Stimulated activated CD4-positive, alpha-beta T cell treated with anti-CD3 and anti-CD28 coated beads, Interleukin-1b, Interleukin-23, amount 100 ng/mL, for 24 hours (primary cell): ENCODE measurements at places on chromosomes 6 and 20.

GRCh38 chr6:9112544-9112943, 677.2 kb upstream of the SLC35B3 start:
- DNase-seq: no peak

- peak; percentile 7 for DNase-seq
Observed at GRCh38 chr20:45592574-45593189, 13.6 kb upstream of the WFDC8 start.

DNA sequence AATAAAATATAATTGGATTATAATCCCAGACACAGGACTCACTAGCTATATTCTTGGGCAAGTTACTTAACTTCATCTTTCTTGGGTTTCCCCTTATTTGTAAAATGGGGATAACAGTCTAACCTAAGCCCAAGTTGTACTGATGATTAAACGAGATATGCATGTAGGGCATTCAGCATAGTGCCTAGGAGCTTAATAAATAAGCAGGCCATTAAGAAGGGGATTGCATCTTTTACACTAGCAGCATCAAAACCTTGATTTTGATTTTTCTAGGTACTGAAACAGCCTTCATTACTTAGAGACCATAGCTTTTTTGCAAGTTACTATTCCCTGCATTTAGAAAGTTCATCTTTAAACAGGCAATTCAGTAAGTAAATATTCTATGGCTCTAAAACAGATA, 2.2 kb upstream of the QKI start:
- DNase-seq: no peak

DNA sequence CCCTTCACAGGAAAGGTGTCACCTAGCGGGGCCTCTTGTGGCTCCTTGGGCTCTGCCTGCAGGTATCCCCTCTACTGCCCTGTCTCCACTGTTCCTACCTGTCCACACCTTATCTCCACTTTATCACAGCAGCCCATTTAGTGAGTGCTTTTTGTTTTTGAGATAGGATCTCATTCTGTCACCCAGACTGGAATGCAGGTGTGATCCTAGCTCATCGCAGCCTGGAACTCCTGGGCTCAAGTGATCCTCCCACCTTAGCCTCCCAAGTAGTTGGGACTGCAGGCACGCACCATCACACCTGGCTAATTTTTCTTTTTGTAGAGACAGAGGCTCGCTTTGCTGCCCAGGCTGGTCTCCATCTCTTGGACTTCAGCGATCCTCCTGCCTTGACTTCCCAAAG, 48.0 kb downstream of the BCAS4 start:
- no peak for DNase-seq

GRCh38 chr6:130967502-130968445, 95.3 kb downstream of the EPB41L2 start:
- no peak for DNase-seq

DNA sequence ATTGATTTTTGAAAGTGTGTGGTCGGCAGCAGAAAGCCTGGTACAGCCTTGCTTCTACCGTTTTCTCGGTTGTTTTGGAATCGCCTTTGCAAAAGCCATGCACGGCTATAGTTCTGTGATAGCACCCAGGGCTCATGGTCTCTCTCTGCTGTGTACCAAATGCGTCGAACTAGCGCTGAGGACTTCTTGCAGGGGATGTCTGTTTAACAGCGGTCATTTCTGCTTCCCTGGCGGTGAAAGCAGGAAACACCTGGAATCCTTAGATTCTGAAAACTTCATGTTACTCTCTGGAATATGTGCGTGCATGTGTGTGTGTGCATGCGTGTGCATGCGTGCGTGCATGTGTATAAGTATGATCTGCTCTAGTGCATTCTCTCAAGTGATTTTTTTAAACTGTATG, 26.1 kb upstream of the GCNT2 start:
- no peak for DNase-seq

GRCh38 chr6:135306740-135307420, 125.8 kb downstream of the MYB start:
- DNase-seq: no peak

DNA sequence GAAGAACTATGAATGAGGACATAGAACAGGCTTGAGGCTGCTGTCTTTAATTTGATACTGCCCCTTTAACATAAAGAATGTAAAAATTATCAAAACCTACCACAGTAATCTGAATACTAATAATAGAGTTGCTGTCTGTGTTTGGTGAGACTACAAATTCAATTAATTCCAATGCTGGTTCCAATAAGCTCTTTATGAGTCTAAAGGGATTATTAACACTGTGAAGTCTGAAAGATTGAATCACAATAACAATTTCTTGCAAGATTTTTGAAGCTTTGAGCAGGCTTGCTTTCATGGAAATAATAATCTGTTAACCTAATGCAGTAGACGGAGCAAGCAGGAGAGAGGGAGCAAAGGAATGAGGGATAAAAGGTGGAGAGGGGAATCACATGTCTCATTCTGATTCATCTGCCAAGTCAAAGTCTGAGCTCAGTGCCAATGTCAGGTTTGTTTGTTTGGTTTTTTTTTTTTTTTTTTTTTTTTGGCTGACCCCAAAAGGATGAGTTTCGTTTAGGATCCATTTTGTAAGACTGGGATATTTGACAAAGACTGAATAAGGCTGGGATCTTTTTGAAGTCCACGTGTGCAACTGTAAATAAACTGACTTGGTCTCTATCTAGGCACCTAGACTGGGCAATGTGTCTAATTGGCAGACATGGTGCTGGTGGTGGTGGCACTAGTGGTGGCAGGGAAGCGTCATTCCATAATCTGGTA, 211.6 kb downstream of the RNF144B start:
- DNase-seq: no peak

DNA sequence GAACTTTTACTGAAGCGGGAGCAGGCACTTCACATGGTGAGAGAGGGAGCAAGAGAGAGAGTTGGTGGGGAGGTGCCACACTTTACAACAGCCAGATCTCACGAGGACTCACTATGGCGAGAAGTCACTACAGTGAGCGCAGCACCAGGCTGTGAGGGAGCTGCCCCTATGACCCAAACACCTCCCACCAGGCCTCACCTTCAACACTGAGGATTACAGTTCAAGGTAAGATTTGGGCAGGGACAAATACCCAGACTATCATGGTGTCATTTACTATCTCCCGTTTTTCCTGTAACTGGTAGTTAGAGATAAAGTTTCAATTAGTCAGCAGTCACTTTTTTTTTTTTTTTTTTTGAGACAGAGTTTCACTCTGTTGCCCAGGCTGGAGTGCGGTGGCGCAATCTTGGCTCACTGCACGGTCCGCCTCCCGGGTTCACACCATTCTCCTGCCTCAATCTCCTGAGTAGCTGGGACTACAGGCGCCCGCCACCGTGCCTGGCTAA, 7.8 kb downstream of the RBCK1 start:
- DNase-seq: no peak

GRCh38 chr6:43926634-43927531, 156.9 kb downstream of the VEGFA start:
- no peak for DNase-seq

DNA sequence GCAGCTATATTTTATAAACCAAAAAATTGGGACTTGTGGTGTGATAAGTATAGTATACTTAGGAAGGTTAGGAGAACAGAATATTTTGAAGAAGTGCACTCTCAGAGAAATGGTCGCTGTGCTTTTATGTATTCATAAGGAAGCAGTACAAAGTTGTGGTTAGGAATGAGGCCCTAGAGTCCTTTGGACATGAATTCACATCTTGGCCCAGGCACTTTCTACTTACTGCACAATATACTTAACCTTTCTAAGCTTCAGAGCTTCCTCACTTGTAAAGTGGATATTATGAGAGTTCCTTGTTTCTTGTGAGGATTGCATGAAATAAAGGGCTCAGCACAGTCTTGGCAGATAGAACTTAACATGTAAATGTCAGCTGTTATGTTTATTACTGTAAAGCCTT, 21.0 kb upstream of the SERINC3 start:
- no peak for DNase-seq

GRCh38 chr6:6808343-6808742, 219.8 kb downstream of the LY86 start:
- no peak for DNase-seq

DNA sequence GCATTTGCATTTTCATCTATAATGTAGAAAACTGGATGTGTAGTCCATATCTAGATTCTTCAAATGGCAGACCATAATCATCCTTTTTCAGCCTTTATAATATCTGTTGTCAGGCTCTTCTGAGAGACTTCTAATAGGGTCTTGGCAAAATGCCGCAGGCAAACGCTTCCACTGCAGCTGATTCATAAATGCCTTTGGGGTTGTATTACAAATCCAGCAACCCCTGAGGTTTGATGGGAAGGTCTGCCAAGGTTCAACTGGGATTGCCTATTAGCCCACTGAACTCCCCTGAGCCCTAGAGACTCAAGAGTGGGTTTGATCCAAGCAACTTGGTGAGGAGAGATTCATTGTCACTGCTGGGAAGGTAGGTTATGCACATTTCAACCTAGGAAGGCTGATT, 365.2 kb upstream of the POU3F2 start:
- DNase-seq: no peak

DNA sequence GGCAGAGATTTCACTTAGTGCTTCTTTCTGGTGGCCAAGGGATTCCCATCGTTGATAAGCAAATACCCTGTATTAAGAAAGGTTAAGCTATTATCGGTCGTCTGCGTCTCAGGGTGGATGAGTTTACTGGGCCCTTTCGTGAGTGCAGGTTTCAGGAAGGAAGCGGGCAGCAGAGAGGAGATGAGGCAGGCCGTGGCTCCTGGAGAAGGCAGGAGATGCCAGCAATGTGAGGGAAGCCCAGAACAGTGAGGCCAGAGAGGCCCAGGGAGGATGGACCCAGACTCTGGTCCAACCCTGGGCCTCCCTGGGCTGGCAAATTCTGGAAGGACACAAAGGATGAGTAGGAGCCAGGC, 11.2 kb downstream of the TFEB start:
- no peak for DNase-seq

GRCh38 chr6:154991207-154991606, 3.9 kb upstream of the TIAM2 start:
- no peak for DNase-seq

DNA sequence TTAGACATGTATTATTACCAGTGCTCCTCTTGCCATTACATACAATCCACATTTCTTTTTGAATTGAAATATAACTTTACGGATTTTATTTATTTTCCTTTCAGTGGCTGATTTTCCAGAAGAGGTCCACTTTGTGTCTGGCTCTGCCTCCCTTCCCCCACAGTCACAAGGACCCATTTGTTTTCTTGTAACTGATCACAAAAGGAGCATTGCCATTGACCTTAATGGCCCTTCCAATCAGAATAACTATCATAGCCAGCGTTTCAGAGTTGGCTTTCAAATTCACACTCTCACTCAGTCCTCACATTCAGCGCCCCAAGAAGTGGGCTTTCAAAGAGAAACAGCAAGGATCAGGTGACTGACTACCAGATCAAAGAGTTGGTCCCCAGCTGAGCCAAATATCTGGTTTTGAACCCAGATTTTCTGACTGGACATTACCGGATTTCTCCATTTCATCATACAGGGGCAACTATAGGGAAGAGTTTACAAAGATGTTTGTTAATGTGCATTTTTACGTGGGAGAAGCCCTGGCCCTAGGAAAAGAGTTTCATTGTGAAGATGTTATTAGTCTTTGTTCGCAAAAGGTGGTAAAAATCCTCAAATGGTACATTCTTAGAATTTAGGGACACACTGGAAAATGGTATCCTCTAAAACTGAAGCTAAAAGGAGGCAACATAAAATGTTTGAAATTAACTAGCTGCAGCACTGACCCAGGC, 2.0 kb upstream of the SLC22A23 start:
- DNase-seq: no peak

DNA sequence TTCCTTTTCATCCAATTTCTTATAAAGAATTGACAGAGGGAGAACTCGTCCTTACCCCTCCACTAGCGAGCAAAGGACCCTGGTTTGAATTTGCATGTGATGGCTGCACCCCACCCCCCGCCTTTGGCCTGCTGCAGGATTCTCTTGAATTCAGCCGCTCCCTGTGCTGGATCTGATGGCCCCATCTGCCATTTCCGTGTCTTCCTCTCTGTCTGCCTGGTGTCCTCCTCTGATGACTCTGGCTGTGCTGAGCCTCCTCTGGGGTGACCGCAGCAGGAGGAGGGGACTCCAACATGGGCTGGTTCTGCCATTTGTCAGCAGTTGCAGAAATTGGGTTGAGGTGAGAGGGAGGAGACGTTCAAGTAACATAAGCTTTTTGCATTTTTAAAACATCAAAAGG, 188.8 kb downstream of the DLL1 start:
- DNase-seq: no peak

DNA sequence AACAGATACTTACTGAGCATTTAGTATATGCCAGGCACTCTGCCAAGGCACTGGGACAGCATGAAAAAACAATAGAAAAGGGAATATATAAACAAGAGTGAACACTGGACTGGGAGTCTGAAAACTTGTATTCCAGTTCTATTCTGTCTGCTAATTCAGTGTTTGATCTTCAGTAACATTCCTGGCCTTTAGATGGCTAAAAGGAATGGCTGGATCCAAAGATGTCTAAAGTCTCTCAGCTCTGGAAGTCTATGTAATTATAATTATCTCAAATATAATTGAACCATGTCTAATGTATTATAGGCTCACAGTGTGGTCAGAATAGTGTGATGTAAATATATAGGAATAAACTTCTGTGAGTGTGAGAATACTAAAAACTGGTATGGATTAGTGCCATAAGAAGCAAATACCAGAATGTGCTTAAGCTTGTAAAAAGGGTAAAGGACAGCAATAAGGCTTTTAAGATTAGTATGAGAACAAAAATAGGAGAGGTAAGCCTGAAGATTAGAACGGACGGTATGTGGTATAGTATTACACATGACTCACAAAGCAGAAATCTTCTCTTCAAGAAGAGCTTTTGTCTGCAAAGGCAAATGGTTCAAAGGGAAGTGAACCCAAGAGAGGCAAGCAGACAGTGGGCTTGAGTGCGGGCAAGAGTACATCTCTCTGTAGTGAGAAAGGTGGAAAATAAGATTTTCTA, 68.5 kb downstream of the TMEM200A start:
- no peak for DNase-seq

DNA sequence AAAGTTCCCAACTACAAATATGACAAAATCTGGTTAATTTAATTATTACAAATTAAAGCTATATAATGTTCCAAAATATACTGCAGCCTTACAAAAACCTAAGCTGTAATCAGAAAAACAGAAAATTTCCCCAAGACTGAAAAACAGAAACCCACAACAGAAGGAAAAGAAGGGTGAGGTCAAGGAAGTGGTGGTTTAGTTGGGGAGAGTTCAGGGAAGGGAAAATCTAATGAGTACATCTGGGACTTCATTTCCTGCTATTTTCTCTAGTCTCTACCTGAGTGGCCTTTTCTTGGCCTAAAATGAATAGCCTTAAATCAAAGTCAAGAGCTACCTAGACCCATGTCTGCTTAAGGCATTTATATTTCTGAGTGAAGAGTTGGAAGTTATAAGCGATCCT, 66.2 kb upstream of the BEND6 start:
- DNase-seq: no peak

GRCh38 chr20:53515749-53516148, 77.9 kb downstream of the ZNF217 start:
- DNase-seq: no peak

DNA sequence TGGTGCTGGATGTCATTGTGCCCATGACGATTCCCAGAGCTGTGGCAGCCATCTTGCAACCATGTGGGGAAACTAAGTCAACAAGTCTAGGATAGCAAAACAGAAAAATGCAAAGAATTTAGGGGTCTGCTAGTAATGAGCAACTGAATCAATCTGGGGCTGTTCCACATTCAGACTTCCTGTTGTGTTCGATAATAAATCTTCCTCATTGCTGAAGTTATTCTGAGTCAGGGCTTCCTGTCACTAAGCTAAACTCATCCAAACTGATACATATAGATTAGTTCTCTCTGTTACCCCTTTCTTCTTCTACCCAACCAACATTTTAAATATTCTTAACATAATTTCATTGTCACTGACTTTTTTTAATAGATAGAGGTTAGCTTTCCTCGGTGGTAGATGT, 205.9 kb downstream of the HACE1 start:
- DNase-seq: no peak

- DNase-seq: no peak
Observed at GRCh38 chr6:21508753-21509152, 84.8 kb upstream of the SOX4 start.
